ENCODE measurements at places on chromosomes 6 and 20. TPM values are rescaled to one million over a fixed set of nuclear protein-coding genes. Genes with fewer than 3 reads are reported as not detected.

The GSTA3 gene
- 2.4 TPM for total RNA-seq

The SAMD3 gene
- total RNA-seq, result 2.8 TPM

The CPNE5 gene
- total RNA-seq, result not detected

DNA sequence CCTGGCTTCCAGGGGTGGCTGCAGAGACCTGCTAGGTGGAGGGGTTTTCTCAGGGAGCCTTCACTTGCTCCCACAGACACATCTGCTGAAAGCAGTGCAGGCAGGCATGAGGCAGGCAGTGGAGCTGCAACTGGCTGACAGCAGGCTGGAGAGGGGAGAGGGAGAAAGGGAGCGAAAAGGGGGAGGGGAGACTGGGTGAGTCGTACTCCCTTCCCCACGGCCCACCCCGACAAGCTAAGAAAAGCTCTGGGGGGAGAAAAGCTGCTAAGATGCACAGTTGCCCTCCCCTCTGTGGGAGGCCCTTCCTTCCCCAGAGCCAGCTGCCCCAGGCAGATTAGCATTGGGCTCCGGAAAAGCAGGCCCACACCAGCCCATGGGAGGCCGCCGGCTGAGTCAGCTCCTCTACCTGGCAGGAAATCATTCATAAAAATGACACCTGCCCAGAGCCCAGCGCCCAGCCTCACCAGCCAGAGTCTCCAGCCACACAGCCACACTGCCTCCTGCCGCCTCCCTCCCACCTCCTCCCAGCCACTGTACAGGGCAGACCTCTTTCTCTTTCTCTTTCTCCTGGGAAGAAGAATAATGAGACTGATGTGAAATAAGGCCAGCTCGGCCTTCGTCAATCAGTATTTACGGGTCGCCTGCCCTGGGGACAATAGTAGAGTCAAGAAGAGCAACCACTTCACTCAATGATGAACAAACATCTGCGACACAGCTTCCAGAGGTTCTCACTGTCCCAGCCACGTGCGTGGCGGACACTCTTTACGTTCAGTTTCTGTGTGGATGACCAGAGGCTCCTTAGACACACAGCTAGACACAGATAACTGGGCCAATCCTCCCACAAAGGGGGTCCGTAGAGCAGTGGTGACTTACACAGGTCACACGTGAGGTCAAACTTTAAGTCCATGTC is 7.7 kb upstream of the C20orf203 start:
- DNase-seq, result peak; percentile 88

- DNase-seq, result no peak
Observed at GRCh38 chr6:55584654-55585354, 5.8 kb upstream of the HMGCLL1 start.

DNA sequence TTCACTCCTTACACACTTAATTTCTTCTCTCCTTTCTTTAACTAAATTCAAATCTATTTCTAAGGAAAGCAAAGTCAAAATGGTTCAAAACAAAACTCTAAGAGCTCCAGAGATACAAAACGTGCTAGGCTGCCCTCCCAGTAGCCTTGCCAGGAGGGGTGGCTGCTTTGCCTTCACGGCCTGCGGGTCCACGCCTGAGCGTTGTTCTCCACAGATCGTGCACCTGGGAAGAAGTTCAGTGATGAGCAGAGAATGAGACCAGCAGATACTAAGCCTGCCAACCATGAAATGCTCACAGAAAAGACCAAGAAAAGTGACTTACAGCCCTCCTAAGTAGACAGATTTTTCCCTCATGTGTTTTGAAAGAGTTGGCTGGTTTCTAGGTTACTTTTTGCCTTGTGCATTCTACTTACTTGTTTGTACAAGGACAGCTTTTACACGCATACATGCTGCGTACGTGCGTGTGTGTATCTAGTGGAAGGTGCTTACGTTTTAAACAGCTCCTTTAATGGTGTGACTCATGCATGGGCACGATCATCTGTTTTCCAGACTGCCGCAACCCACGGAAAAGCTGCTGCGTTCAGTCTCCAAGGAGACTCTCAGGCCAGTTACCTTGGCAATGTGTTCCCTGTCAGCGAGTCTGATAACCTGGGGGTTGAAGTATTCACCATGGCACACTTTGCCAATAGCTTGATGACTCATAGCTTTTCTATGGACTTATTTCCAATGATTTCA is 32.4 kb upstream of the PBOV1 start:
- peak; percentile 75 for DNase-seq

GRCh38 chr20:32035426-32035779 is 16.6 kb upstream of the HCK start:
- DNase-seq, result no peak

Data from M059J (cell line).